Stimulated activated naive CD4-positive, alpha-beta T cell treated with Interleukin-2 at 50 U/mL for 16 hours (primary cell): ENCODE measurements at places on chromosomes 16 and 17.

- no peak for DNase-seq
Measured at GRCh38 chr17:11899537-11899942, 97.7 kb downstream of the ZNF18 start.

- no peak for DNase-seq
Measured at GRCh38 chr17:55845385-55845784, 94.5 kb downstream of the PCTP start.

GRCh38 chr16:81752225-81752875, 26.7 kb upstream of the PLCG2 start:
- no peak for DNase-seq

- no peak for DNase-seq
Measured at GRCh38 chr16:80063713-80064069, 463.2 kb upstream of the MAF start.

DNA sequence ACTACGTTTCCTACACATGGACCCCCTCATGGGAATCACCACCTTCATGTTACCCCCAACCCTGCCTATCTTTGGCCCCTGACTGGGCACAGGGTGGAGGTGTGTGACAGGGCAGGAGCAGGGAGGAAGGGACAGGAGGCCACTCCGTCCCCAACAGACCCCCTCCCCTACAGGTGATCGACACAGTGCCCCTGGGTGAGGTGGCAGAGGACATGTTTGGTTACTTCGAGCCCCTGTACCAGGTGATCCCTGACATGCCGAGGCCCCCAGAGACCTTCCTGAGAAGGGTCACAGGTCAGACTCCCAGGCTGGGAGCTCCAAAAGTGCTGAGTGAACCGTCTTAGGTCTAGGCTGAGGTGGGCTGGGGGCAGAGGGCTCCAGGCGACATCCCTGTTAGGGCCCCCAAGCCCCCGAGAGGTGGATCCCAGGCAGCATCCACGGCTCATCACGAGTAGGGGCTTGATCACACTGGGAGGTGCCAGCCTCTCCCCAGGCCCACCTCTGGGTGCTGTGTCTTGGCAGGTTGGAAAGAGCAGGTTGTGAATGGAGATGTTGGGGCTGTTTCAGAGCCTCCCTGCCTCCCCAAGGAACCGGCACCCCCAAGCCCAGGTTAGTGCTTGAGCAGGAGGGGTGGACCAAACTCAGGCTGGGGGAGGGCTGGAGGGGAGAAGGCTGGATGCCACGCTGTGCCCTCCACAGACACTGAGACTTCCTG, 1.5 kb downstream of the ACBD4 start:
- DNase-seq = no peak

DNA sequence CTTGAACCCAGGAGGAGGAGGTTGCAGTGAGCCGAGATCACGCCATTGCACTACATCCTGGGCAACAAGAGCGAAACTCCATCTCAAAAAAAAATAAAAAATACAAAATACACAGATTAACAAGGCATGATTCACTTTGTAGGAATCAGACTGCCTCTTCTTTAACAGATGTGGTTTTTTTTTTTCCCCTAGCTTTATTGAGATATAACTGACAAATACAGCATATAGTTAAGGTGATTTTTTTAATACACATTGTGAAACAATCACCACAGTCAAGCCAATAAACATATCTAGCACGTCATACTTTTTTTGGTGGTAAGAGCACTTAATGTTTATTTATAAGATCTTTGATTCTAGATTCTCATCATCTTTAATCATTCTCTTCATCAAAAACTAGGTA, 87.8 kb downstream of the SPAG9 start:
- no peak for DNase-seq

- no peak for DNase-seq
Measured at GRCh38 chr17:80760511-80760911, 215.9 kb downstream of the RPTOR start.

GRCh38 chr17:38867179-38867967, 2.5 kb upstream of the LASP1 start:
- DNase-seq = peak; percentile 22

DNA sequence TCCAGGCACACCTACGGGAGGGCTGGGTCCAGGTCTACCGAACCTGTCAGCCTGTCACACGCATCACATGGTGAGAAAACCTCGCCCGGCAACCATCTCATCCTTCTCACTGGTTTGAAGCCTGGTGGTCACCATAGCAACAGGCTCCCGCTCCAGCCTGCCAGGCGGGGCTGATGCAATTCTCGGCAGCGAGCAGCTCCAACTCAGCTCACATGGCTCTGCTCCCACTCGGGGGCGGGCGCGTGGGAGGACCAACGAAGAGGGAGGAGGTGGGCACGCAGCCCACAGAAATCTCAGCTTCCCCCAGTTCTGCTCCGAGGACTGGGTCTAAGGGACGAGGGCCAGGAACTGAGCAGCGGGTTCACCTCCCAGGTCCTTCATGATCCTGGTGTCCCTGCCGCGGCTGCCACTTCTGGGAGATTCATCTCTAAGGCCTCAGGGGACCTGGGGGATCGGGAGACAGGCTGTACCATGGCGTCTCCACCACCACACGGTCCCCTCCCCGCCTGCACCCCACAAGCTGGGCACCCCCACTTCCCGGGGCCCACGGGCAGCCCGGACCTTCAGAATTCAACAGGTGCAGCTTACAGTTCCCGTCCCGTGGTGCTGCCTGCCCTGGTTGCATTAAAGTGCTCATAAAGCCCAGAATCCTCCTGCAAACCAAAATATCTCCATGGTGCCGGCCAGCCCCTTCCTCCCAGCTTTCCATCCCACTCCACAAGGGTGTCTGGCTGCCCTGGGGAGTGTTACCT, 25.8 kb downstream of the ABR start:
- no peak for DNase-seq

DNA sequence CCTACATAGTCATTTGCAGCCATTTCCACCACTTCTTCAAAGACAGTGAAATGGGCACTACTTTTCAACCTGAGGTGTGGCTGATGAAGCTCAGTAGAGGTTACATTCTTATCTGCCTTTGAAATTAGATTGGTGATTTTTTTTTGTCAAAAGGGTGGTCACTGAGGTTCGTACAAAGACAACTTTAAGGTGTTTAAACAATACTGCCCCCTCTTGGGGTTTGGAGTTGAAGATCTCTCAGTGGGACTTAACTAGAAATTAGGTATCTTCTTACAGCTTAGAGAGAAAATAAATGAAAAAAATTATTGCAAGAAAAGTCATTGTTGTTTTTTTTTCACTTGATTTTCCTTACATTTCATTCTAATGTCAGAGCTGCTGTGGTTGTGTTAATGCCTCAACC, 713.2 kb downstream of the CDH11 start:
- no peak for DNase-seq

DNA sequence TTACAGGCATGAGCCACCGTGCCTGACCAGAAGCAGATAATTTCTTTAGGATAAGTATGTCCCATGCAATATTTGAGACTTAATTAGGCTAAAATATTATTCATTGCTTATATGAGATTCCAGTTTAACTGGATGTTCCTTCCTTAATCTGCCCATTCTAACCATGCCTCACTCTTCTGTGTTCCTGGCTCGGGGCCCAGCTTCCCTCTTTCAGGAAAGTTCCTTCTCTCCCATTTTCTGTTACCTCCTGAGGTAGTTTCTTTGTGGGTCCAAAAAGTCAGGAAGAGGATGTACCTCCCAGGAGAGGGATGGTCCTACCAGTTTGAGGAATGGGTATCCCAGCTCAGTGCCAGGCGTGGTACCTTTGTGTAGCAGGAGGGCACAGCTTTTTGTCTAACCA, 23.3 kb downstream of the UNK start:
- no peak for DNase-seq

DNA sequence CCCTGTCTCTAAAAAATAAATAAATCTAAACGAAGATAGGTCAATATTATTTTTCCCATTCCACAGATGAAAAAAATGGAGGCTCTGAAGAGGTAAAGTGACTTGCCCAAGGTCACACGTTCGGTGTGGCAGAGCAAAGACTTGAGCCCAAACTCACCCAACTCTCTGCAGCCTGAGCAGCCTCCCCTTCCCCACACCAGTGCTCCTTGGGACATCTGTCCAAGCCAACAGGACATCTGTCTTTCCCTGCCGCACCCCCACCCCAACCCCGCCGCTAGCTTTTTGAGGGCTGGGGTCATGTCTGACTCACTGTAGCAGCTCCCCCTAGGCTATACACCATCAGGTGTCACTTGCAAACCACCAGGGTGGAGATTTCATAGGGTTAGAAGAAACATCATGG, 5.2 kb upstream of the BEAN1 start:
- DNase-seq = no peak

DNA sequence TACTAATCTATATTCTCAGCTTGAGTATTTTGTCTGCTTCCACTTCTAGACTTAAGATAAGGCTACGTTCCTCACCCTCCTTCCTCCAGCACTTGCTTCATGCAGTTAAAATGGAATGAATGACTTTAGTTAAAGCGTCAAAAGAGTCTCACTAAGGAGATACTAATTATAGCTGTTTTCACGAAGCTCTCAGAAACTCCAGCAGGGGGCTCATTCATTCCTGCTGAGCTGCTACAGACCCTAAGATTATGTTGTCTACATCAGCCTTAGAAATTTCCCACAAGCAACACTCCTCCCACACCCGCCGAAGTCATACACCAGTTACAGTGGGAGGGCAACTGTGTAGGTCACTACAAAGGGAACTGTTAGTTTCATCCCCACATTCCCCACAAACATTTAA, 57.0 kb upstream of the KIFC3 start:
- no peak for DNase-seq

GRCh38 chr17:49676276-49676868, 1.5 kb downstream of the SPOP start:
- DNase-seq = peak; percentile 9

- no peak for DNase-seq
Measured at GRCh38 chr17:11554542-11554941, 43.7 kb upstream of the DNAH9 start.

GRCh38 chr16:55264949-55265348, 59.1 kb upstream of the IRX6 start:
- DNase-seq = no peak

GRCh38 chr17:45905814-45906213, 11.5 kb downstream of the MAPT start:
- DNase-seq = no peak

DNA sequence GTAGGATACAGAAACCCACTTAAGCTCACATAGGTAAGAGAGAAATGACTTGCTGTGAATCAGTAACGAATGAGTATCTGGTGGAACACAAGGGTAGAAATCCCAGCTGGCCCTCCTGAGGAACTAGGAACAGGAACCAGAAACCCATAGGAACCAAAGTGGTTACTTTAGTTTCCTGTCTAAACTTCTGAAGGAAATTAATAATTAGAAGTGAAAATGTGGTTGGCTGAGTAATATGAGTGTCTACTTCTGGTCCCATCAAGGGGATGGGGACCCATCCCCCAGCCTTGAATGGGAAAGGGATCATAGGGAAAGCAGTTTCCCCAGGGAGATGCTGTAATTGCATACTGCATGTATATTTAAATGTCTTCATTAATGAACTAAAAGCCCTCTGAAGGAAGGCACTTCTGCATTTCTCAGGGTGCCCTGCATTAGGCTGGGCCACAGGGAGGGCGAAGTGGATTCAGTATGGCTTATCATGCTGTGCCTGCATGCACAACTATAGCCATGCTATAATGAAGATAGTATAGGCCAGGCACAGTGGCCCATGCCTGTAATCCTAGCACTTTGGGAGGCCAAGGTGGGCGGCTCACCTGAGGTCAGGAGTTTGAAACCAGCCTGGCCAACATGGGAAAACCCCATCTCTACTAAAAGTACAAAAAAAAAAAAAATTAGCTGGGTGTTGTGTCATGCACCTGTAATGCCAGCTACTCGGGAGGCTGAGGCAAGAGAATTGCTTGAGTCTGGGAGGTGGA, 45.6 kb downstream of the CYB5B start:
- peak; percentile 37 for DNase-seq

DNA sequence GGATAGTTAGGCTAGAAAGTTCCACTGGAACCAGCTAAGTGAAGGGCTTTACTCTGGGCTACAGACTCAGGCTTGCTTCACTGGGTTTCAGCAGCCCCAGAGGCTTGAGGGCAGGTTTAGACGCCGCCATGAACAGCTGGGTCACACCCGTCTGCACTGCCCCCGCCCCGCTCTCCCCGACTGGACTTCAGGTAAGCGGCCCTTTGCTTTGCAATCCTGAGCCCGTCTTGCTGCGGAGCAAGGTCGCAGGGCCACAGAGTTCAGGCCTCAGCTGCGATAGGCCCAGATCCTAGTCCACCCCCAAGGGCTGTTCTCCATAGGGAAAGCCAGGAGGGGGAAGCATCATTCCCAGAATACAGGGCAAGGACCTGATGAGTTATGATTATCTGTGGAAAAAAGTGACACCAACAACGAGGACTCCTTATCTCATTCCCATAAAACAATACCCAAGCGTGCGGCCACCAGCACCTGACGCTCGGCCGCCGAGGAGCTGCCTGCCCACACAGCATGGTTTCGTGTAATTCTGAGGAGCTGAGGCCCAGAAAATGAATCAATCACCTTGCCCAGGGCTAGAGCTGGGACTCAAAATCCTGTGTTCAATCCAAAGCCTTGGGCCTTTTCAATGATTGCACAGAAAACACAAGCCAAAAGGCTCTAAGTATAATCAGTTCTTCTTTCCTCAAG, 20.4 kb downstream of the MEAK7 start:
- no peak for DNase-seq

- DNase-seq = no peak
Measured at GRCh38 chr17:41327411-41328120, 12.1 kb upstream of the KRTAP17-1 start.

GRCh38 chr17:79202480-79202879, 127.9 kb downstream of the ENGASE start:
- no peak for DNase-seq

DNA sequence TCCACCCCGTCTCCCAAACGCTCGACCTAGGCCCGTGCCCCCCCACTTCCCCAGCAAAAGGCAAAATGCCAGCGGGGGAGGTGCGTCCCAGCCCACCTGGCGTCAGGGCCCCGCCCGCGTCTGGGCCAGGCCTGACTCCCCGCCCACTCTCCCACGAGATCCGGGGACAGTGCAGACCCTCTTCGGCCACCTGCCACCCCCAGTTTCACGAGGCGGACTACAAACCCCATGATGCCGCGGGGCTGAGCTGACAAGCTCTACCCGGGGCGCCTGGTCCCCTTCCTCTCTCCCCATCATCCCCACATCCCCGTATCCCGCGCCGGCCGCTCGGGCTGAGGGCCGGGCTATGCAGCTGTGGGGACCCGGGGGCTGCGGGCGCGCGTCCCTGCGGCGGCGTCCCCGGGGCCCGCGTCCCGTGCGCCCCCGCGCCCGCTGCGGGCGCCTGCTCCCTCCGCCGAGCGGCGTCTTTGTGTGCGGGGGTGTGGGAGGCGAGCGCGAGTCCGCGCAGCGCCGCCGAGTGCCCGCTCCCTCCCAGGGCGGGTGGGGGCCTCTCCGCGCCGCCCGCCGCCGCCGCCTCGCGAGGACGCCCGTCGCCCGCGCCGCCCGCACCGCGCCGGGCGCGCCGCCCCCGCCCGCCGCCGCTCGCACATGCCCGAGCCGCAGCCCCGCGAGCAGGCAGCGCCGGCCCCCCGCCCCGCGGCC, at the start of gene ANKRD13B:
Gene ANKRD13B, plus strand, starts transcription at position 283 of the 702 bp plus-strand sequence. CDS start 490 bp downstream, outside the sequence.
- peak; percentile 36 for DNase-seq

GRCh38 chr17:66542129-66542966, 239.9 kb downstream of the PRKCA start:
- no peak for DNase-seq

DNA sequence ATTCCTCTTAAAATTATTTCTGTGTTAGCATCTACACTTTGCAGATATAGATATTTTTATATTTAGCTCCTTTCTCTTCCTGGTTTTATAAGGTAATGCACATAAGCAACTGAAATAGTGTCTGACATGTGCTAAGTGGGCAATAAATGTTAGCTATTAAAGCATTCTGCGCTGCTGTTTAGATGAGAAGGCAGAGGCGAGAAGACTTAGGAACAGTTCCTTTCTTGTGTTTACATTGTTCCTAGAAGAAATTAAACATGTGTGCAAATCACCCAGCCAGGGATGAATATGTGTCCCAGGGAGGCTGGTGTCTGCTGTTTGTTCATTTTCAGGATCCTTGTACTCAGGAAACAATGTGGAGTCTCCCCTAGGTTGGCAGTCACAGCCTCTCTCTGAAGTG, 292.3 kb downstream of the PMP22 start:
- no peak for DNase-seq
